Activated CD8-positive, alpha-beta memory T cell treated with anti-CD3 and anti-CD28 coated beads for 48 hours (primary cell): ENCODE measurements at places on chromosomes 1 and 21.

DNA sequence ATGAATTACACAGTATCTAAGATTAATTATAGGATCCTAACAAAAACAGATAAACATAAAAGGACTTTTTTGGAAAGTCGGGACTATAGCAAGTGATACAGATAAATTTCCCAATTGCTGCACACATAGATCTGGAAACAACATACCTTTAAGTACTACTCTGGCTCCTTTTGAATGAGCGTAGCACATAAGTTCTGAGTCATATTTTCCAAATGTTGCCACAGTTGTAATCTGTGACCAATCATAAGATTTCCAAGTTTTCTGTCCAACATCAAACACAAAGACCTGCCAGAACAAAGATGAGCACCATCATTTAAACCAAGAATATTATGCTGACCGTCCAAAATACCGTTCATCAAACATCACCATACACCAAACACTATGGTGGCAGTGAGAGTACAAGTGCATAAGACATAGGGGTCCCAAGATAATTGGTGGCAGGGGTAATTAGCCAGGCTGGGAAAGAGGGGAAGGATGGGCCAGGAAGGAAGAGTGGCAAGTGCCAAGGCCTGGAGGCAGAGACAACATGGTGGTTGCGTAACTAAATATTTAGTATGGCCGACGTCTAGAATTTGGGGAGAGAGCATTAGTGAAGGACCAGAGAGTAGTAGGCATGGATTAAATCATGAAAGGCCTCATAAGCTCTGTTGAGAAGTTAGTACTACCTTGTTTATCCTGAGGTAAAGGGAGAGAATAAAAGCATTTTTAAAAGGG is 3.6 kb downstream of the CTBS start:
- DNase-seq, result no peak

DNA sequence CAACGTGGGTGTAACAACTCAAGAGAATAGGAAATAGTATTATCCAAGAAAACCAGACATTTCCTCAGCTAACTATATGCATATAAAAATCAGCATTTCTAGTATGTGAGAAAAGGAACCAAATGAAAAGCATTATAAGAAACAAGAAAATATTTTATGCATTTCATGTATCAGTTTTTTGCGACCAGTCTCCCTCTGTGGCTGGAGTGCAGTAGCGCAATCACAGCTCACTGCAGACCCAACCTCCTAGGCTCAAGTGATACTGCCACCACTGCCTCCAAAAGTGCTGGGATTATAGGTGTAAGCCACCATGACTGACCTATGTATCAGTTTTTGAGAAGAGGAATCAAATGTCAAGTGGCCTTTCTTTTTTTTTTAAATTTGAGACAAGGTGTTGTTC is 31.0 kb downstream of the SLC16A1 start:
- DNase-seq, result no peak

- peak; percentile 11 for DNase-seq
These were observed 602 bp upstream of the RIMKLA start for GRCh38 chr1:42379794-42380585.

GRCh38 chr21:29718081-29718815 is 221.5 kb downstream of the GRIK1 start:
- no peak for DNase-seq

- DNase-seq, result no peak
These were observed 33.6 kb downstream of the COA6 start for GRCh38 chr1:234406871-234407270.

GRCh38 chr1:116078699-116079223 is 32.4 kb upstream of the MAB21L3 start:
- DNase-seq, result no peak

DNA sequence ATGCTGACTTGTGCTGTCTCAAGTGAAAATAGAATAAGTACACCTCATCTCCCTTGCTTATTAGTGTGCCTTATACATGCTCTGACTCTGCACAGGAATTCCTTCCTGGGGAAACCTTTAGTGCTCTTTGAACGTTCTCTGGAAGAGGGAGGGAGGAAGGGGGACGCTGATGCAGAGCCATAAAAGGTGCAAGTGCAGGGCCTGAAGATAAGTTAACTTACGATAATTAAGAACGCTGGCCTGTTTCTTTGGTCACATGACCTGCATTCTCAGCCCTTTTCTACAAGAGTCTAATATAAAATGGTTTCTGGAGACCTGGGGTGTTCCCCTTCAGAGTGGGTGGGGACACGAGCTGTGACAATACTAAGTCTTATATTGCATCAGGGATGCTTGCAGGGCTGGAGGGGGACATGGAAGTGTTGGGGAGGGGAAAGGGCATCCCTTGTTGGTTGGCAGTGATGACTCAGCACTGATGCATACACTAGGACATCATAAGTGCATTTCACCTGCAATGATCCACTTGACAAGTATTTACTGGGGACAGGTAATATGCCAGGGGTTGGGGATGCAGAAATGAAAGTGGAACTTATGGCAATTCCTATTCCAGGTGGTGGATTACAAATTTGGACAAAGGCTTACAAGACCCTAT is 26.3 kb upstream of the KIAA0040 start:
- no peak for DNase-seq
